ENCODE measurements at places on chromosomes 4 and X.

DNA sequence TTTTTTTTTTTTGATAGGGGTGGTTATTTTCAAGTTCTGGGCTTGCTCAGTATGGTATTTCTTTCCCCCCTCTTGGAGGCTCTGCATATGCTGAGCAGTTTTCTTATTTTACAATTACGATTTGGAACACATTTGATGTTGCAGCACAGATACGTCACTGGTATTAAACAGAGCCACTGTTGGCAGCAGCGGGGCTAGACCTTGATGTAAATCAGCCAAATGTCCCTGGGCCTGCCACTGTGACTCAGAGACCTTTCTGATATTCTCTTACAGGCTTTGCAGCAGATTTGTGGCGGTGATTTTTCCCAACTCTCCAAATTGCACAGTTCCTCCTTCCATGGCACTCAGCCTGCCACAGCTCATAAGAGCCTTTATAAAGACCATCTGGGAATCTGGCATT lies 81.1 kb downstream of the VMA21 start:
- no peak for DNase-seq

GRCh38 chr4:140688711-140689598 lies 67.2 kb downstream of the TBC1D9 start:
- DNase-seq: no peak

DNA sequence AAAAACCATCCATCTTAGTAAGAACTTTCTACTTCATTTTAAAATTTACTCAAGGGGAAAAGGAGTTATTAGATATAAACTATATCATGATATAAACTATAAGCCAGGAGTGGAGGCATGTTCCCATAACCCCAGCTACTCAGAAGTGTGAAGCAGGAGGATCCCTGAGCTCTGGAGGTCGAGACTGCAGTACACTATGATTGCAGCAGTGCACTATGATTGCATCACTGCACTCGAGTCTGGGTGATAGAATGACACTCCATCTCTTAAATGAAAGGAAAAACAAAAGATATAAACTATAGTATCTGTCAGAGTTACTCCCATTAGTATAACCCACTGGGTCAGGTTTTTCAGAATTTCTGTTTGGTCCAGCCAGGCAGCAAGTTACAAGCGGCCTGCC lies 47.6 kb downstream of the RPS3A start:
- DNase-seq: no peak

GRCh38 chr4:38090455-38091246 lies 130.5 kb downstream of the PTTG2 start:
- DNase-seq: no peak

- no peak for DNase-seq
These were observed 18.7 kb upstream of the DDIT4L start for GRCh38 chr4:100208964-100209363.
